GM23248 (cell line): ENCODE measurements at places on chromosomes 5 and 9. TPM values are rescaled to one million over a fixed set of nuclear protein-coding genes. Genes with fewer than 3 reads are reported as not detected.

SLC6A7 gene
- not detected in 2 replicates for total RNA-seq

TMC1 gene
- 2.4 TPM in 1 of 2 replicates, not detected in the other for total RNA-seq

GNAQ gene
- total RNA-seq: 32.7 and 41.0 TPM in 2 replicates

LRRC70 gene
- total RNA-seq: 0.51 and 1.1 TPM in 2 replicates

FAM53C gene
- 26.8 and 34.8 TPM in 2 replicates for total RNA-seq

PGM5 gene
- 0.11 TPM in 1 of 2 replicates, not detected in the other for total RNA-seq

DMGDH gene
- 0.38 and 1.6 TPM in 2 replicates for total RNA-seq

SLC4A9 gene
- total RNA-seq: not detected in 2 replicates

PIP5KL1 gene
- total RNA-seq: 5.5 and 16.6 TPM in 2 replicates

BTNL9 gene
- total RNA-seq: not detected in 2 replicates

DNA sequence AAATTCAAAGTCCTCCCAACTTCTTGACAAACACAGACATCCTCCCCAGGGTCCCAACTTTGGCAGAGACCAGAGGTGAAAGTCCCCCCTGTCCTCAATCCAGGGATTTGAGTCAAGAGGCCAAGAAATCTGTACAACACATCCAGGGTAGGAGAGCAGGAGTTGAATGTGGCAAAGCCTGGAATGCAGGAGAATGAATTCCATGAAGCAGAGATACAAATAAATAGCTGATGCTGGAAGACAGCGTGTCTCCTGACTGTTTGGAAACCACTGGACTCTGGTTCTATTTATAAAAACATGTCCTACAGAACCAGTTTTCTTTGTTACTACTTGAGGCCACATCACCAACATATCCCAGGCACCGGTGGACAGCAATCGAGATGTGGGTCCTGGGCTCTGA lies 43.7 kb upstream of the SLIT3 start:
- peak; percentile 44 for DNase-seq
- H3K4me3 ChIP-seq: no peak overlapping the region
- H3K4me1 ChIP-seq: peaks cover 34% of the 10 kb centered on the region
- peak overlapping the region; percentile 27; the same call in 1 of the 2 replicates for H3K27ac ChIP-seq

GRCh38 chr9:132048201-132048600 lies 31.5 kb downstream of the MED27 start:
- H3K4me1 ChIP-seq: peaks cover 20% of the 10 kb centered on the region
- H3K27ac ChIP-seq: no peak overlapping the region
- no peak overlapping the region for H3K4me3 ChIP-seq
- H3K36me3 ChIP-seq: no peaks in the 10 kb centered on the region

GRCh38 chr5:72790186-72790585 lies 26.3 kb upstream of the TNPO1 start:
- H3K27me3 ChIP-seq: no peaks in the 10 kb centered on the region
- no peak overlapping the region for H3K4me3 ChIP-seq
- peaks cover 9% of the 10 kb centered on the region; the same call in 1 of the 2 replicates for H3K4me1 ChIP-seq
- peak; percentile 8 for DNase-seq

- H3K27ac ChIP-seq: no peak overlapping the region
- no peaks in the 10 kb centered on the region for H3K36me3 ChIP-seq
- H3K4me1 ChIP-seq: no peaks in the 10 kb centered on the region
- DNase-seq: no peak
- H3K4me3 ChIP-seq: no peak overlapping the region
Observed at GRCh38 chr5:124263680-124264491, 482.6 kb downstream of the ZNF608 start.

GRCh38 chr9:137985637-137986071 lies 108.1 kb downstream of the CACNA1B start:
- no peak overlapping the region for H3K27ac ChIP-seq
- no peak for DNase-seq

GRCh38 chr5:54249210-54250028 lies 61.0 kb downstream of the ARL15 start:
- no peaks in the 10 kb centered on the region for H3K4me1 ChIP-seq
- H3K4me3 ChIP-seq: no peak overlapping the region
- no peak overlapping the region for H3K27ac ChIP-seq
- no peaks in the 10 kb centered on the region for H3K27me3 ChIP-seq
- H3K36me3 ChIP-seq: no peaks in the 10 kb centered on the region
- DNase-seq: peak; percentile 11

DNA sequence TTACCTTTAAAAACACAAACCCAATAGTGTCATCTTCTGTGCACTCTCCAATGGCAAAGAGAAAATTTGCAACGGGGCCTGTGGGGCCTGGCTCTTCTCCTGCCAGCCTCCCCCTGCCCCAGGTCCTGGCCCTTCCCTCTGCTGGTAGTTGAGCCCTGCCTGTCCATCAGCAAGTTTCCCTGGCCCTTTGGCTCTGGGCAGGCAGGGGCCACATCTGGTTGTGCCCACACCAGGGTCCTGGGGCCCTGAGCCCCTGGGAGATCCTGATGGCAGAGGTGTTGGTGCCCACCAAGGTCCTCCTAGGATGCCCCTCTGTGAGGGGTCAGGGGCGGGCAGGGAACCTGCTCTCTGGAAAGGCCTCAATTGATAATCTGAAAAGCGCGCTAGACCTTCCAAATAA lies 157.3 kb downstream of the DAB2IP start:
- no peaks in the 10 kb centered on the region for H3K27me3 ChIP-seq
- H3K4me1 ChIP-seq: no peaks in the 10 kb centered on the region
- DNase-seq: no peak
- H3K27ac ChIP-seq: no peak overlapping the region
- H3K4me3 ChIP-seq: no peak overlapping the region

DNA sequence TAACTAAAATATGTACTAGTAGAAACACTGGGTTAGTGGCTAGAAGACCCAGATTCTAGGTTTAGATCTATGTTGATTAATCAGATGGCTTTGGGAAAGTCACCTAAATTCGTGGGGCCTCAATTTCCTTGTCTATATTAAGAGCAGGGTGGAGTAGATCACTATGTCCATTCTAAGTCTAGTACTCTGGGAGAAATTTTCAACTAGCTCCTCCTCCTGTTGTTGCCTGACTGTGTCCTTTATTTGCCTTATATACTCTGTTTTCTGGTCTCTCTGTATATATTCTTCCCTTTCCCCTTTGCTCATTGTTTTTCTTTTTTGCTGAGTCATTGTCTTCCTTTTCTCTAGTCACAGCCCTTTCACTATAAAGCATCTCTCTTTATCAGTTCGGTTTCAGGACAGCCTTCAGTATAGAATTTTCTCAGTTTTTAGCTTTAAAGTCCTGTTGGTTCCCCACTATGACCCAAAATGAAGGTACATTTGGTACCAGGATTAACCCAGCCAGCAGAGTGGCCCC lies 44.5 kb upstream of the CDH6 start:
- H3K4me1 ChIP-seq: 0 out of 2 replicates have a peak, but pooled peaks cover 3% of the 10 kb centered on the region
- H3K27ac ChIP-seq: no peak overlapping the region
- no peaks in the 10 kb centered on the region for H3K27me3 ChIP-seq
- peak; percentile 10 for DNase-seq

DNA sequence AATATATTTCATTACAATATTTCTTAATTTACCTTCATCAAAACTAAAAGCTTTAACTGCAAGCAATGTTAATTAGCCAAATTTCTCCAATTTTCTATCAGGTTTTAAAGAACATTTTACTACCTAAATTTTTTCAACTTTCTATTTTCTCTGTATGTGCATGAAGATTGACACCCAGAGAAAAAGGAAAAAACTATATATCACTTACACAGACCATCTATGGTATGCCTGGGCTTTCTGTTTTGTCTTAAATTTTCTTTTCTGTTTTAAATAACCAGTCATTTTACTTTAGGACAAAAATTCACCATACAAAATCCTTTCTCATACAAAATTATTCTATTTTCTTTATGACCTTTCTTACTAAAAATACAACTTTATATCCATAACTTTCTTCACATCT lies 13.8 kb upstream of the IL7R start:
- no peaks in the 10 kb centered on the region for H3K36me3 ChIP-seq
- no peak overlapping the region for H3K4me3 ChIP-seq
- no peak for DNase-seq
- no peak overlapping the region for H3K27ac ChIP-seq
- no peaks in the 10 kb centered on the region for H3K27me3 ChIP-seq

DNA sequence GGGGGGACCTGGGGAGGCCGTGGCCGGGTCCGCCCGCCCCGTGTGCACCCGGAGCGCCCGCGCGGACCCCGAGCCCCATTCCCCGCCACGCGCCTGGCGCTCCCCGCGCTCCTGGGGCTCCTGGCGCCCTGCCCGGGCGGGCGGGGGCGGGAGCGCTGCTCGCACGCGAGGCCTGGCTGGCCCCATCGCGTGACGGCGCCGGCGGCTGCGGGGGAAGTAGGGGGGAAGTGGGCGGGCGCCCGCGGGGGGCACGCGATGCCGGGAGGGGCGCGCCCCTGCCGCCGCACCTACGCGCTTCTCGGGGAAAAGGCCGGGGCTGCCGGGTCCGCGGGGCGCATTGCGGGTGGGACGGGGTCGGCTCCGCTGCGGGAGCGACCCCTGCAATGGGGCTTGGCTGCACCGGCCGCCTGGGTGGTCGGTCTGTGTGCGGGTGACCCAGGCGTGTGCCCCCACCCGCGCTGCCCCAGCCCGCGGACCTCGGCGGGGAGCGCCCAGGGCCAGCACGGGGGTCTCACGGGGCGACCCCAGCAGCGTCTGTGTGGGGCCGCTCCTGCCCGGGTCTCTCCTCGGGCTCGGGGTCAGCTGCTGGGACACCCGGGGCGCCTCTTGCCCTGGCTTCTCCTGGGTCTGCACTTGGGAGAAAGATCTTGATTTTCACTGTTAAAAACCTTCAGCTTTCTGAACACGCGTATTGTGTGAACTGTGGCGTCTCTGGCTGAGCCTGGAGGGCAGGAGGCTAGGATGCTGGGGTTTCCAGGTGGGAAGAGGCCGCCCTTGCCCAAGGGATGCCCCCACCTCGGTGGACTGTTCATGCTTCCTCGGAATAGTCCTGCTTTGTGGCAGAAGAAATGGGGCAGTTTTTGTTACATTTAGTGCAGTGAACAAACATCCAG lies 52.4 kb downstream of the AHRR start:
- H3K27ac ChIP-seq: peak overlapping the region; percentile 72
- no peaks in the 10 kb centered on the region for H3K27me3 ChIP-seq
- DNase-seq: peak; percentile 93
- H3K4me3 ChIP-seq: peak overlapping the region; percentile 62
- H3K4me1 ChIP-seq: peaks cover 29% of the 10 kb centered on the region

DNA sequence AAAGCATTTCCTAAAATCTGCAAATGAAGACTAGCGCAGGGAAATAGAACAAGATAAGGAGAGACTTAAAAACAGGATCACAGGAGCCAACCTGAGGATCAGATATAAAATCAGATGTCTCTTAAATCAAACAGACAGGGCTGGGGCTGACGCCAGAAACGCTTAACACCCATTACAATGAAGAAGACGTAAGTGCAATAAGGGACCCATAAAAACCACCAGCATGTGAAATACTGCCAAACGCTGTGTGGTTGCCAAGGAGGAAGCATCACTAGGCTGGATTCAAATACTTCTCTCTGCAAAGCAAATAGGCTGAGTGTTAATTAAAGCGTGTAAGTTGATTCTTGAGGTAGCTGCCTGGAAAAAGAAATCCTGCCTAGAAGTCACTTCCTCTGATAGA lies 74.4 kb upstream of the ATP10B start:
- H3K27me3 ChIP-seq: no peaks in the 10 kb centered on the region
- H3K4me1 ChIP-seq: no peaks in the 10 kb centered on the region
- H3K4me3 ChIP-seq: no peak overlapping the region
- H3K36me3 ChIP-seq: no peaks in the 10 kb centered on the region
- no peak overlapping the region for H3K27ac ChIP-seq

GRCh38 chr5:19342942-19343341 lies 645.1 kb downstream of the CDH18 start:
- no peak overlapping the region for H3K27ac ChIP-seq
- no peaks in the 10 kb centered on the region for H3K27me3 ChIP-seq
- no peak for DNase-seq
- no peaks in the 10 kb centered on the region for H3K36me3 ChIP-seq
- H3K4me1 ChIP-seq: no peaks in the 10 kb centered on the region
- no peak overlapping the region for H3K4me3 ChIP-seq

- DNase-seq: peak; percentile 60
- no peaks in the 10 kb centered on the region for H3K27me3 ChIP-seq
- H3K27ac ChIP-seq: no peak overlapping the region; the same call in 1 of the 2 replicates
- H3K4me3 ChIP-seq: no peak overlapping the region; the same call in 1 of the 2 replicates
- H3K36me3 ChIP-seq: no peaks in the 10 kb centered on the region
- peaks cover 63% of the 10 kb centered on the region for H3K4me1 ChIP-seq
Observed at GRCh38 chr5:68264024-68264956, 48.7 kb downstream of the PIK3R1 start.

GRCh38 chr5:143685246-143685815 lies 126.6 kb upstream of the HMHB1 start:
- no peaks in the 10 kb centered on the region for H3K36me3 ChIP-seq
- H3K27ac ChIP-seq: no peak overlapping the region
- no peaks in the 10 kb centered on the region for H3K27me3 ChIP-seq
- H3K4me3 ChIP-seq: no peak overlapping the region

DNA sequence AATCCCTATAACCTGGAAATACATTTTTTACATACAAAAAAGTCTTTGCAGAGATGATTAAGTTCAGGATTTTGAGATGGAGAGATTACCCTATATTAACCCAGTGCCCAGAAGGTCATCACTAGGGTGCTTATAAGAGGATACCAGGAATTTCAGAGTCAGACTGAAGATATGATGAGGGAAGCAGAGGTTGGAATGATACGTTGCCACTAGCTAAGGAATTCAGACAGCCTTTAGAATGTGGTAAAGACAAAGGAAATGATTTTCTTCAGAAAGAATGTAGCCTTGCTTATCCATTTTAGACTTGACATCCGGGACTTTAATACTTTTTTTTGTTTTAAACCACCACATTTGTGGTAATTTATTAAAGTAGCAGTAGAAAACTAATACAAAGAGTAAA lies 2176.8 kb upstream of the C9orf72 start:
- H3K4me3 ChIP-seq: no peak overlapping the region
- no peaks in the 10 kb centered on the region for H3K36me3 ChIP-seq
- DNase-seq: peak; percentile 1
- H3K4me1 ChIP-seq: no peaks in the 10 kb centered on the region

DNA sequence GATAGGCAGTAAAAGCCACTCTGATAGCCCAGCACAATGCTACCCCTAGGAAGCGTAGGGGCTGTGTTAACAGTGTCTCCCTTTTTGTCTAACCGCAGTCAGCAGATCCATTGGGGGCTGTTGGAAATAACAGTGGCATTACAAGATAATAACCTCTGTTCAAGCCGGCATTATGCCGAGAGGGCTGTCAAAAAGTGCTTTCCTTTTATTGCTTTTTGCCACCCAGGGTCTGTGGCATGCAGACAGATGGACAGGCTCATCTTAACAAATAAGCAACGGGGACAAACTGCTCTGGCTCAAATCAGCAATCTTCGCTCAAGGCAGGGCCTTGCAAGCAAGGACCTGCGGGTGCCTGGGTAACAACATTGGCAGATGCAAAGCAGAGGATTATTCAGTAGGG lies 123.3 kb downstream of the TLR4 start:
- no peaks in the 10 kb centered on the region for H3K27me3 ChIP-seq
- H3K36me3 ChIP-seq: no peaks in the 10 kb centered on the region
- H3K4me3 ChIP-seq: no peak overlapping the region
- DNase-seq: no peak
- H3K4me1 ChIP-seq: no peaks in the 10 kb centered on the region
- H3K27ac ChIP-seq: no peak overlapping the region
